ENCODE measurements at places on chromosomes 2 and 18.

DNA sequence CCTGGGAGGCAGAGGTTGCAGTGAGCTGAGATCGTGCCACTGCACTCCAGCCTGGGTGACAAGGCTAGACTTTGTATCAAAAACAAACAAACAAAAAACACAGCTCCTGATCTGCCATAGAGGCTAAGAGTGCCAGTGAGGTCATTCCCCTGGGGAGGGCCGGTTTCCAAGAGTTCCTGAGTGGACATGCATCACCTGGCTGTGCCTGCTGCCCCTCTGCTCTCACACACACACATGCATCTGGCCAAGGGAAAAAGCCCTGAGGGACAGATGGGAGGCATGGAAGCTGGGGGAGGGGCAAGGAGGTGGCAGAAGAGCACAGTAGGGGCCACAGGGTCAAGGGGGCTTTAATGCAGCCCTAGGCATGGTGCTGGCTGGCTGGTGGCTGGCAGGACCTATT, 60.4 kb downstream of the ZBTB7C start:
- DNase-seq, result no peak

GRCh38 chr18:8813611-8814010, 108.3 kb downstream of the MTCL1 start:
- DNase-seq, result no peak

GRCh38 chr2:2838548-2838845, 507.4 kb upstream of the MYT1L start:
- no peak for DNase-seq

GRCh38 chr2:86793752-86794151, 3.0 kb upstream of the CD8A start:
- DNase-seq, result no peak

DNA sequence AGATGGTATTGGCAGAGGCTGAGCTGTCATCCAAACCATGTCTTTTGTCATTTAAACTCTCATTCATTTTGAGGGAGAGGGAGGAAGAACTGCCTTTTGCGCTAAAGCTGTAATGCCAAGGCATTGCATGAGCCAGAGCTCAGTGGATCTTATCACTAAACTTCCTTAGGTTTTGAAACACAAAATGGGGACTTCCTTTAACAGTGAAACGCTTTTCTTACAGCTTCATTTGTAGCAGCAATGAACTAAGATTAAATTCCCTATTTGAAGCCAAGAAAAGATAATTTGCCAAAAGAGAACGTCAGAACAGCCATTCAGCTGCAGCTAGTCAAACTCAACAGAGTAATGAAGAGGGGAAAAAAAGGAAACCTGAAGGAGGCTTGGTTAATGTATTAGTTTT, 143.5 kb upstream of the MMADHC start:
- no peak for DNase-seq

DNA sequence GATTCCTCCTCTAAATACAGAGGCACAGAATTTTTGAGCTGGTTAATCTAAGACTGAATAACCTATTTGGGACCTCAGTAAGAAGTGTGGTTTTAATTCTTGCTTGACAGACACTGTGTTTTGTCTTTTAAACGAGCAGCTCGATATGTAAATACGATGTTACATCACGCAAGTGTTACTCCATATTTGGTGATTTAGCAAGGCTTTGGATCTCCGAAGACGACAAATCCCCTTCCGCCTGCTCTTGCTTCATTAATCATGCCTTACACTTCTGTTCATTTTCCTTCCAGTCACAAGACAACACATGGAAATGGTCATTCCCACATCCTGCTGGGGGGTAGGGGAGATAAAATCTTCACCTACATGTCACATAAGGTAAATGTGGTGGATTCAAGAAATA, 9.4 kb downstream of the BCL11A start:
- no peak for DNase-seq

DNA sequence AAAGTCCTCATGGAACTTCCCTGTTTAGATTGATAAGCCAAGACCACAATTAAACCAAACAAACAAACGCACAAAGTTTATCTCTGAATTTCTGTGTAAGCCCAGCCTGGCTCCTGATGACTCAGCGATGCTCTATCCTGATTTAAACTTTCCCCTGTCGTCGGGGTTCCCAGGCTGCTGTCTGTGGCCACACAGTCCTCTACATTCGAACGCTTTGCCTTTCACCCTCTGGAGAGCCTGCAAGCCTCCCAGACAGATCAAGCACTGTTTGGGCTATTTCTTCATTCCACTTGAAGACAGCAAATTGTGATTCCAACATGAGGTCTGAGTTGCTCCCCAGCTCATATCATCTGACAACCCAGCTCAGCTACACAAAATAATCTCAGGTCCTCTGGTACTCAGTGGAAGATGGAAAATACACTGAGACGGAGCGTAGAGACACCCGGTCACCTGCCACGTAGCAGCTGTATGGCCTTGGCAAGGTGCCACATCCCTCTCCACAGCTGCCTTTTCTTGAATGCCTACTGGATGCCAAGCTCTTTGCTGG, 51.2 kb downstream of the CYRIA start:
- peak; percentile 4 for DNase-seq

DNA sequence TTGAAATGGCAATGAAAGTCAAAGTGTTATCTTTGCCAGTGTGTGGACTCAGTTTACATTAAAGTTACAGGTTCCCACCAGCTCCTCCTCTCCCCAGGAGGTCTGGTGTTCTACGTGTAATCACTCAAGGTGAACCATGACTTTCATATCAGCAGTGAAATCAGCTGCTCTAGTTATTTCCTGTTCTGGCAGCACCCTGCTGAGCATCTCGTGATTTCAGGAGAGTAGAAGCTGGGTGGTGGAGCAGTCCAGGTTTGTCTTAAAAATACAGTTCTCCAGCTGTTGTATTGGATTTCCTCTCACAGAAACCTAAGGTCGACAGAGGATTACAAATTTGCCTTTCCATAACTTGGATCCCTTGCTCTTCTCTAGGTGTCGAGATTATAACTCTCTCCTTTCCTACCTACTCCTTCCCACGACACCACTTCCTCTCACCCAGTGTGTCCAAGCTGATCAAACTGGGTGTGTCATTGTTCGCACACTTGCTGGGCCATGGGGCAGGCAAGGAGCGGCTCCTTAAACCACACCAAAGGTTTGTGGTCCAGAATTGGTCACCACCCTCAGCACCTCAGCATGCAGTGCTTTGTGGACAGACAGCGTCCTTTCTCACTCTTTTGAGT, 13.0 kb upstream of the ARHGAP25 start:
- no peak for DNase-seq

DNA sequence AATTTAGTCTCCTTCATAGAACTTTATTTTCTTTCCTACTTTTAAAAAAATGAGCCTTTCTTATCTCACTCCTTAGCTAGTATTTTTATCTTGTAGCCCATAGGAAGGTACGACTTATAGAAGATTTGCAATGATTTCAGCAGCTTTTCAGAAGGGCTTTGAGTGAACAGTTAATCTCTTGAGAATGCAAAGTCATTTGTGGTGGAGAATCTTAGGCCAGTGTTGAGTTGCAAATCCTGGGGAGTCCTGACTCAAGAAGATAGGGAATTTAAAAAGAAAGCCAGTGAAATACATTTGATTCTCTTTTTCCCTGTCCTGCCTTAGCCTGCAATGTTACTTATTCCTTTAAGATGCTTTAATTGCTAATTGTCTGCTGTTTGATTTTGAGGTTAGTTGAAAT, 33.6 kb downstream of the LYPD6 start:
- DNase-seq, result no peak

DNA sequence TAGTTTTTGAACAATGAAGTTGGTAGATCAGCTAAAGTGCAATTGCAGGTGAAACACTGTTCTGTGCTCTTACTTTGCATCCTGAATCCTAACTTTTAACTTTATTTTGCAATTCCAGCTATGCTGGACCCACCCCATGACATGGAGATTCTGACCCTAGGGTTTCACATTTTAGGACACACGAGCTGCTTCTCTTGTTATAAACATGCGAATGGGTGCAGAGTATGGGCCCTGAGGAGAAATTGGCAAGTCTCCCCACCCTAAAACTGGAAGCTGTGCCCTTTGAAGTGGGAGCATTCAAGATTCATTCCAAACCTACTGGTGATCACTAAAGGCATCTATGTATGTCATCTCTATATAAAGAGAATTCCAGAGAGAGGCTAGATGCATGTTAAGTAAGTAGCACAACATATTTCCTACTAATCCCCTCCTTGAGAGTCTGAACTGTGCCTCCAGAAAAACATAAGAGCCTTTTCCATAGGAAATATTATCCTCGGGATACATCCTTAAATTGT, 794.3 kb upstream of the ZEB2 start:
- no peak for DNase-seq

DNA sequence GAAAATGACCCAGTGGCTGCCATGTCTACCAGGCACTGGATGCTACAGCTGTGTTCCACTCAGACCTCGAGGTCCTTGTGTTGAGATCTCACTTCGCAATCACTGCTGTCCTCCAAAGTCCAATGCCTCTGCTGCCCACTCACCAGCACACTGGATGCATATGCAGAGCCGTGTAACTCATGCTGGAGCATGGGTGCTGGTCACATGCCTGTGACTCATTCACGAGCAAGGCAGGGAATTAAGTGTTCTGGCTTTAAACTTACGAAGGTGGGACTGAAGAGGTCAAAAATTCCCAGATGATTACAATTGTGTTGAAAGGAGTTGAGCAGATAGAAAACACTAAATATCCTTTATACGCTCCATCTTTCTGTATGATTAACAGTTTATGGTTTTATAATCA, 417.5 kb downstream of the NUP35 start:
- DNase-seq, result no peak

DNA sequence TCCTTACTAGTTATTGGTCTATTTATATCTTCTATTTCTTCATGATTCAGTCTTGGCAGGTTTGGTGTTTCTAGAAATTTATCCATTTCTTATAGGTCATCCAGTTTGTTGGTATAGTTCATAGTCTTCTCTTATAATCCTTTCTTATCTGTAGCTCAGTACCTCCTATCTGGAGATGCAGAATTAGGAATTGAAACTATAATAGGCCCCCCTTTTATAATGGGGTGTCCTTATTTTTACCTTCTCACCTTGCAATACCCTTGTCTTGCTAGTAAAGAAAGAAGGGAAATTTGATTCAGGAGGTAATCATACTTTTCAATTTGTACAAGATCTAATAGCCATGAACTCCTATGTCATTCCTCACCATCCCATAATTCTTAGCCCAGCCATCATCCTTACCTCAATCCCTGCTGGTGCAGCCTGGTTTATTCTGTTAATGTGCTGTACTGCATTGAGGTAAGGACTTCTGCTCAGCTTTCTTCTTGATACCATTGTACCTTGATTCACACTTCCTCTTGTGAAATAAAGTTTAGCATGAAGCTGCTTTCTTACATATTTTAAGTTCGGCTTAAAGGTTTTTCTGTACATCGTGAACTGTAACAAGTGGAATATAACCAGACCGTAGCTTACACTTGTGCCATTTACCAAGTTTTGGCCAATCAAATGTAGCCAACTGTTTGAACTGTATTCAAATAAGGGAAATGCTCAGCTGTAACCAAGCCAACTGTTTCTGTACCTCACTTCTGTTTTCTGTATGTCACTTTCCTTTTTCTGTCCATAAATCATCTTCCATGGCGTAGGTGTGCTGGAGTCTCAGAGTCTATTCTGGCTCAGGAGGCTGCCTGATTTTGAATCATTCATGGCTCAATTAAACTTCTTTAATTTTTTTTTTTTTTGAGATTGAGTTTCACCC, 40.1 kb upstream of the PTH2R start:
- no peak for DNase-seq

DNA sequence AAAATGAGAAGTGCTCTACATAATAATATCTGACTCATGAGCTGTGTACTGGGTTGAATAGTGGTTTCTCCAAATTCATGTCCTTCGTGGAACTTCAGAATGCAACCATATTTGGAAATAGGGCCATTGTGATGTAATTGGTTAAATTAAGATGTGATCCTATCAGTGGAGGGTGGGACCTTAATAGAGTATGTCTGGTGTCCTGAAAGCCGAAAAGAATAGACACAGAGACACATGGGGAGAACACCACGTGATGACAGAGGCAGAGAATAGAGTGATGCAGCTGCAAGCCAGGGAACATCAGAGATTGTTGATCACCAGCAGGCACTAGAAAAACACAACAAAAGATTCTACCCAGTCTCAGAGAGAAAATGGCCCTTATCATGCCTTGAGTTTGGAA, 310.1 kb downstream of the EXOC6B start:
- DNase-seq, result no peak

DNA sequence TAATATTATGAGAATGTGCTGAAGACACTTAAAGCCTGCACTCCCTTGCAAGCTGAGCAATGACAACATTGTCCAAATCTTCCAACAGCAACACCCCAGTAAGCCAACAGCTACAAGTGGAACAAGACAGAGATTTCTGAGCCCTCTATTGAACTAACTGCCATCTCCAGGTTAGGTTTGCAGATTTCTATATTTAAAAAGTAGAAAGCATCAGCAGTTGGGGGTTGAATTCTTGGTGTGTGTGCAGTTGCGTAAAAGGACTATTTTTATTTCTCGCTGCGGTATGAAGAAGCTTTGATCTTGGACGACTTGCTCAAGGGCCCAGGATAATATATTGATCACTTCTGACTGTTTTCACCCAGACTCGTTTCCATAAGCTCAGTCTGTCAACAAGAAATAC, 106.2 kb upstream of the ZFP36L2 start:
- no peak for DNase-seq

DNA sequence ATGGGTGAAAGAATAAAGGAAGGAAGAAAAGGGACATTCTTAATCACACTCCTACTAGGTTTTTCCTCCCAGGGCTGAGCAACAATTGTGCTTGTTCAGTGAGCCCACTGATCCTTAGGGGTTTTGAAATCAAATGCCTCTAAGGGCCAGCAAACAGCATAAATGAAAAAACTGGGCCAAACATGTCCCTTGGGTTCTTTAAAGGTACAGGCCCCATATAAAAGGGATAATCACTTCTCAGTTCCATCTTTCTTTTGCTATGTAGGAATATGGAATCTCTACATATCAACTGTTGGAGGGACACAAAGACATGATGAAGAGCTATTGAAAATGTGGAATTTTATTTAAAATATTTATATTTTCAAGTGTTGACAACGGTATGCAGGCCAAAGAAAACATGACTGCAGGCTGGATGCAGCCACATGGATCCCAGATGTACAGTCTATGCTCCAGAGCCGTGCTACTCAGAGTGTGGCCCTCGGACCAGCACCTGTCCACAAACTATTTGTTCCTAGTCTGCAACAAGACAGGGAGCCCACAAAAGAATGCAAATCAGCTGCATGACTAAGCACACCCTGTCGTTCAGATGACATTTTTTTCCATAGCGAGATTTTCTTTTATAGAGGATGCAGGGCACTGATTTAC, 110.0 kb downstream of the CDH20 start:
- DNase-seq, result no peak

DNA sequence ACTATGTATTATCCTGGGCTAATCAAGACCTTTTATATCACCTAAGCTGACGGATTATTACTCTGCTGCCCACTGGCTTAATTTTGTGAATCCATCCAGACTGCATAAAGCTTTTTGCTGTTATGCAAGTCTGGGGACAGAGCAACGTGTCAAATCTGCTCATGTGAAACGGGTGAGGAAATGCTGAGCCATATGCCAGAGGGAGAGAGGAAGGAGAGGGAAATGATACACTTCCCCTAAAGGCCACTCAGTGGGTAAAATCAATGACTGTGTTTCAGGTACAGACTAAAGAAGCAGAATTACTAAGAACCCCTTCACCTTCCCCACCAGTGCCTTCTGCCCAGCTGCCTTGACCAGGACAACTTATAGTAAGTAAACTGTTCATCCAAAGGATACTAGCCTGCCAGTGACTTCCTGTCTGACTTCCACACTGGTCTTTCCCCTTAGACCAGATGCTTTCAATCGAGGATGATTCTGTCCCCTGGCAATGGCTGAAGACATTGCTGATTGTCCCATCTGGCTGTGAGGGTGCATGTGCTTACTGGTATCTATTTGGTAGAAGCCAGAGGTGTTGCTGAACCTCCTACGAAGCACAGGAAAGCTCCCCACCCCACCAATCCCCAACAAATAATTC, 43.0 kb downstream of the STAT1 start:
- no peak for DNase-seq

Measured in NCI-H1092 treated with DMSO at 0.1 percent for 48 hours (cell line).